ENCODE measurements at places on chromosomes 13 and 19.

DNA sequence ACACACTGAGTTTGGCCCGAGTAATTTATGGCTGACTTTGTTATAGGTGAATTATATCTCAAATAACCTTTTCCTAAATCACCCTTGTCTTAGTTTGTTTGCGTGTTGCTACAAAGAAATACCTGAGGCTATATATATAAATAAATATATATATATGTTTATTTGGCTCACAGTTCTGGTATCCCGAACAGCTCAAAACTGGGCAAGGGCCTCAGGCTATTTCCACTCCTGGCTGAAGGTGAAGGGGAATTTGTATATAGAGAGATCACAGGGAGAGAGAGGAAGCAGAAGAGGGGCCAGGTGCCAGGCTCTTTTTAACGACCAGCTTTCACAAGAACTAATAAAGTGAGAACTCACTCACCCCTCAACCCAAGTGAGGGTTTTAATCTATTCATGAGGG, 159.9 kb upstream of the STARD13 start:
- no peak for DNase-seq

- no peak for DNase-seq
These were observed 341.2 kb downstream of the HS6ST3 start for GRCh38 chr13:96431044-96431581.

- DNase-seq, result no peak
These were observed 72.1 kb downstream of the ZNF536 start for GRCh38 chr19:30444253-30444671.

GRCh38 chr13:109725995-109726637, 60.3 kb downstream of the IRS2 start:
- no peak for DNase-seq

DNA sequence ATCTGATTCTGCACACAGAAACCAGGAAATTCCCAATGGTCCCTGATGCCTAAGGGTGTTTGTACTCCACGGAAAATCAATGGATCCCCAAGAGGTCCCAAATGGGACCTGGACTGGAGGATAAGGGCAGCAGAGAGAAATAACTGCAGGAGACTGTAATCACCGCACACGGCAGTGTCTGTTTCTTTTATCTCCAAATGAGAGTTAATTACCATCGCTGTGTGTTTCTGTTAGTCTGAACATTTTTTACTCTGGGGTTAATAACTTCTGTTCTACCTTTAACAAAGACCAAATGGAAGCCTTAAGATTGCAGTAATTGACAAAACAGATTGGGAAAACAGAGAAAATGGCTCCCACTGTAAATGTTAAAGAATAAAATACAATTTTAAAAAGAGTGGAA, 320.9 kb downstream of the DCLK1 start:
- DNase-seq, result no peak

GRCh38 chr19:15188851-15189250, 11.9 kb downstream of the NOTCH3 start:
- DNase-seq, result no peak

DNA sequence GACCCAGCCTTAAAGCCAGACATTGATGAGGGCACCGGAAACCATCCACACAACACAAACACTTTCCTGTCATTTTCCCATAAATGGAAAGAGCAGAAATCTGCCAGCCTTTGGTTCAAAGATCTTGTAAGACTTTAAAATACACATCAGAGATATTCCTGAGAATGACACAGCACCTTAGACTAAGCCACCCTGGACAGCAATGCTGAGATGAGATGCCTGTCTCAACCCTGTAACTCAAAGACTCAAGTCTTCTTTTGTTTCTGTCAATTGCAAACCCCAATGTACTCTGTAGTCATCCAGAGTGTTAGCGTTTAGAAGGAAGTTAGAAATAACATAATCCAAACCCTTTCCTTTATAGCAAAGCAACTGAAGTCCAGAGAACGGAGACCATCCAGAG, 119.2 kb downstream of the CCNA1 start:
- no peak for DNase-seq

DNA sequence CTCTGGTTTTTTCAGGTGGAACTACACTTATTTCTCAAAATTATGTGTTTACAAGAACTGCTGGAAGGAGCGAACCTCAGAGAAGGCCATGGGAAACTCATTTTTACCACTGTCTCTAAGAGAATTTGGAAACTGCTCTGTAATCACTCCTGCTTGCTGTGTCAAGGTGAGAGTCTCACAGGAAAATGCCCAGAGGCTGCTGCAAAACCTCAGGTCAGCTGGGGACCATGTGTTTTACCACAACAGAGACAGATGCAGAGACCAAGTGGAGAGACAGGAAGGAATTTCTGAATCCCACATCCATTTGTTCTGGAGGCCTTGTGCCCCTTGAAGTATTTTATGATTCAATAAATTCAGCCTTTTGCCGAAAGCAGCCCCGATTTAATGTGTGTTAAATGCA, 743.8 kb upstream of the SLC10A2 start:
- DNase-seq, result no peak

DNA sequence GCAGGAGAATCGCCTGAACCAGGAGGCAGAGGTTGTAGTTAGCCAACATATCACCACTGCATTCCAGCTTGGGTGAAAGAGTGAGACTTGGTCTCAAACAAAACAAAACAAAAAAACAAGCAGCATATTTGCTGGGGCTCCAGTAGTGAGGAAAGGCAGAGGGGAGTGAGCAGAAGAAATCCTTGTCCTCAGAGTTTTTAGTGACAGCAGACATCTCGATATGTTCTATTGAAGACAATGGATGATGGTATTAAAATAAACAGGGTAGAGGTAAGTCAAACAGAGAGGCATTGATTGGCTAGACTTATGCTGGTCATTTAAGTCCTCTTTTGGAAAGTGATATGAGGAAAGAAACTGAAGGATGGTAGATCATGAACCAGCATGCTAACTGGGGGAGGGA, 19.0 kb downstream of the NLRP7 start:
- no peak for DNase-seq

- DNase-seq, result no peak
These were observed 98.8 kb downstream of the ING1 start for GRCh38 chr13:110812121-110812868.

DNA sequence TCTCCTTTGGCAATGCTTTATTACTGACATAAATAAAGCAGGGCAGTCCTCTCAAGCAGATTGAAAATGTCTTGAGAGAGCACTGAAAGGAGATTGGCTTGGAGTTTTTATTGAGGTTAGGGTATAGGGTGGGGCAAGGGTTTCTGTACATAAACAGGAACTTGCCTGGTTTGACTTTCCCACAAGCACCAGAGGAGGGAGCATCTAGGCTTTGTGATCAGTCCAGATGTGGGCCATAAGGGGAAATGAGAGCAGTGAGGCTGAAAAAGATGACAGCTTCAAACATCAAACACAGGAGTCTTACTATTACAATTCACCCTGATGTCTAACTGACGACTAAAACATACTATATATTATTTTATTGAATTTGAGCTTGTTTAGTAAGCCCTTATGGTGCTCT, 260.9 kb downstream of the MTUS2 start:
- peak; percentile 35 for DNase-seq

DNA sequence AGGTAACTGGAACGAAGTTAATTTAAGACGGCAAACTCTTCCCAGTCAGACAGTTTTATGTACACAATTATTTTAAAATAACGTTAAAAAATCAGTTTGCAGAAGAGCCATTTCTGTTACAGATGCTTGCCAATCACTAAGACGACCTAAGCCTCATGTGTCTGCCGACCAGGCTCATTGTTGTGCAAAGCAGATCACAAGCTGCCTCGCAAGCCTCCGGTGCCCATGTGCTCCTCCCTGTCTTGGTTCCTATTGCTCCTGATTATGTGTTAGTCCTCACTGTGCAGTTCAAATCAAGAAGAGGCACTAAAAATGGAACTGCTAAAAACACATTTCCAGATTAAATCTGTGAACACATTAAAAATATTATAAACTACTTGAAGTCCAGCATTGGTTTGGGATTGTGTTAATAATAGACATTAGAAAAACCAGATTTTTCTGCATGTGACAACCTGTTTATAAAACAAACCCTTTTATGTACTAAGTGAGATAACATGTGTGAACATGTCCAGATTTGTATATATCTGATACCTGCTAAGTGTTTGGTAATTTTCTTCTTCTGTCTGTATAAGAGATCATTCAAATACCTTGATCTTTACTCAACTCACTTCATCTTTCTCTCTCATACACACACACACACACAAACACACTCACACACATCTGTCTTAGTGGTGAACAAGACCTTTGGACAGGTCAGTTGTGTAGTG, 81.9 kb upstream of the SLC15A1 start:
- no peak for DNase-seq

GRCh38 chr19:3844596-3844995, 24.2 kb downstream of the ZFR2 start:
- DNase-seq, result no peak

DNA sequence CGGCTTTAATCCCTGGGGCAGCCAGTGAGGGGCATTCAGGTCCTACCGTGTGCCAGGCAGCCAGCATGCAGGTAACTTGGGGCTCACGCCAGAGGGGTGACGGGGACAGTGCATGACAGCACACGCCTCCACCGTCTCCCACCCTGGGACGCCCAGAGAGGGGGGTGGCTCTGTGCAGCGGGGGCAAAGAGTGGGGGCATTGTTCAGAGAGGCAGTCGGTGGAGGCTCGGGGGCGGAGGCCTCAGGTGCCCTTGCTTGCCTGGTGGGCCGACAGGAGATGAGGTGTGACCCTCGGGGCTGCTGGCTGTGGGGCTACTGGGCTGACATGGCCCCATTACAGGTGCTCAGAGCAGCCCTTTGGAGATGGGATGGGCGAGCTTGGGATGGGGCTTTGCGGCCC, 18.4 kb downstream of the PLIN4 start:
- no peak for DNase-seq

- no peak for DNase-seq
These were observed 9.0 kb downstream of the PLAUR start for GRCh38 chr19:43660971-43661360.

GRCh38 chr19:2645826-2646225, 56.7 kb downstream of the GNG7 start:
- DNase-seq, result no peak

DNA sequence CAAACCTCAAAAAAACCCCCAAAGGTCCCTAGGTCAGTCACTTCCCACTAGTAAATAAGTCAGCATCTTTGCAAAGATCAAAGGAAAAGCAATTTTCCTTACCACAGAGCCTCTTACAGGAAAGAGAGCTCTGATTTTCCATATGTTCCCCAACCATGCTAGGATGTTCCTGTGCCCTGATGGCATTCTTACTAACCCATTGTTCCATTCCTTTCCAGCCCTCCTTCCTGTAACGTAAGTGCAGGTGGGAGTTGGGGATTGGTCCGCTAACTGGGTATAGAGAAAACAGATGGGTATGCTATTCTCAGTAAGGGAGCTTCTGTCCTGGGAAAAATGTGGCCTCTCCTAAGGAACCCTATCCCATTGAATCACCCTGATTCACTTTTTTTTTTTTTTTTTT, 14.3 kb downstream of the DPRX start:
- DNase-seq, result no peak

DNA sequence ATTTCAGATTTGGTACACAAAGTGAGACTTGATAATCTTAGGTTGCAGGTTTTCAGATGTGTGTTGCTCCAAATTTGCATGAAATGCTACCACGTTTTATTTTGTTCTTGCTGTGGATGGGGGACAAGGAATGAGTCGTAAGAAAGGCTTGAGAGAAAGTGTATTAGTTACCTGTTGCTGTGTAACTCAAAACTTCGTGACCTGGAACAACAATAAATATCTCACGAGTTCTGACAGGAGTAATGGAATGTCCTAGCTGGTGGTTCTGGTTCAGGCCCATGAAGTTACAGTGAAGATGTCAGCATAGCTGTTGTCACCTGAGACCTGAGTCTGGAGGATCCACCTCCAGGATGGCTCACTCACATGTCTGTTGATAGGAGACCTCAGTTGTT, 1.2 kb downstream of the ZNF8 start:
- DNase-seq, result no peak

GRCh38 chr19:1483131-1483978, 4.3 kb upstream of the C19orf25 start:
- DNase-seq, result peak; percentile 25

- DNase-seq, result no peak
These were observed 199.9 kb downstream of the DIAPH3 start for GRCh38 chr13:59963827-59964226.

- DNase-seq, result no peak
These were observed 11.6 kb upstream of the ZNF431 start for GRCh38 chr19:21130097-21130775.
